ENCODE measurements at places on chromosomes 6 and 20. TPM values are rescaled to one million over a fixed set of nuclear protein-coding genes. Genes with fewer than 3 reads are reported as not detected.

Gene TTK
- 8.7 TPM for polyA plus RNA-seq

Gene POM121L2
- polyA plus RNA-seq = not detected

GRCh38 chr20:36320898-36321695 lies 15.0 kb downstream of the DLGAP4 start:
- no peaks in the 10 kb centered on the region for H3K36me3 ChIP-seq
- no peak overlapping the region for H3K27ac ChIP-seq
- no peak for DNase-seq
- no peak overlapping the region for H3K4me3 ChIP-seq
- no peaks in the 10 kb centered on the region for H3K4me1 ChIP-seq

- peaks cover 36% of the 10 kb centered on the region for H3K4me1 ChIP-seq
- H3K27ac ChIP-seq = peak overlapping the region; percentile 79
- peak overlapping the region; percentile 31 for H3K4me3 ChIP-seq
These were observed 55.4 kb downstream of the MRPL14 start for GRCh38 chr6:44071670-44072451.

Gene TSBP1
- polyA plus RNA-seq = not detected

Gene DCBLD1
- 24.0 TPM for polyA plus RNA-seq

- H3K27me3 ChIP-seq = no peaks in the 10 kb centered on the region
- no peaks in the 10 kb centered on the region for H3K4me1 ChIP-seq
- peak; percentile 25 for DNase-seq
- no peaks in the 10 kb centered on the region for H3K36me3 ChIP-seq
These were observed 721.1 kb downstream of the TENT5A start for GRCh38 chr6:81031416-81031815.

- no peaks in the 10 kb centered on the region for H3K36me3 ChIP-seq
- H3K4me3 ChIP-seq = no peak overlapping the region
- no peaks in the 10 kb centered on the region for H3K4me1 ChIP-seq
These were observed 399.6 kb downstream of the PTPRT start for GRCh38 chr20:42790111-42790510.

GRCh38 chr6:157795841-157796240 lies 27.2 kb upstream of the SNX9 start:
- no peak overlapping the region for H3K4me3 ChIP-seq
- H3K27me3 ChIP-seq = no peaks in the 10 kb centered on the region
- no peaks in the 10 kb centered on the region for H3K36me3 ChIP-seq
- H3K27ac ChIP-seq = no peak overlapping the region
